Osteocyte (in vitro differentiated cells): ENCODE measurements at places on chromosomes 7 and 10. TPM values are rescaled to one million over a fixed set of nuclear protein-coding genes. Genes with fewer than 3 reads are reported as not detected.

DNA sequence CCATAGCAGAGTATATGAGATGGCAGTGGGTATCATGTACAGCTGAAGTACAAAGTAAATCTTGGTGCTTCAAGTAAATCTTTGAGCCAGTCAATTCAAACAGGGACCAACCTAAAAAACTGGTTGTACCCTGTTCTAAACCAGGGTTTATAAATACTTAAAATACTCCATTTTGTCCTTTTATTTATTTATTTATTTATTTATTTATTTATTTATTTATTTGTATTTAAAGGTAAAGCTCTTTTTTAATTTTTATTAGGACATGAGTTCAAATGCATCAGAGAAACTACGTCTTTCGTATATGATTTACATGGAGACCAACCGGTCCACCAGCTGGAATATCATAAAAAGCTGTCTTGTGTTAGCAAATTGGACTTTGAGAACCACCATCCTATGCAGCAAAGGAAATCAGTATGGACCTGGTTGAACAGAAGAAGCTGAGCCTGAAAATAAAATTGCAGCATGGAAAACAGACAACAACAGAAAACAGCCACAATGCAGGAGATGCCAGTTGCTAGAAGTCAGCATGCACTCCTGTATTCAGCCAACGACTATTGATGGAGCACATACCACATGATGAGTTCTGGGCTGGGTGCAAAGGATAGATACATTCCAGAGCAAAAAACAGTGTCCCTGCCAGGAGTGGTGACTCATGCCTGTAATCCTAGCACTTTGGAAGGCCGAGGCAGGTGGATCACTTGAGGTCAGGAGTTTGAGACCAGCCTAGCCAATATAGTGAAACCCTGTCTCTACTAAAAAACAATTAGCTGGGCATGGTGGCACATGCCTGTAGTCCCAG is 60.0 kb downstream of the PLXNA4 start:
- H3K27me3 ChIP-seq = no peaks in the 10 kb centered on the region
- H3K4me3 ChIP-seq = no peak overlapping the region
- H3K36me3 ChIP-seq = peaks cover 3% of the 10 kb centered on the region
- no peak for DNase-seq
- no peak overlapping the region for H3K27ac ChIP-seq

DNA sequence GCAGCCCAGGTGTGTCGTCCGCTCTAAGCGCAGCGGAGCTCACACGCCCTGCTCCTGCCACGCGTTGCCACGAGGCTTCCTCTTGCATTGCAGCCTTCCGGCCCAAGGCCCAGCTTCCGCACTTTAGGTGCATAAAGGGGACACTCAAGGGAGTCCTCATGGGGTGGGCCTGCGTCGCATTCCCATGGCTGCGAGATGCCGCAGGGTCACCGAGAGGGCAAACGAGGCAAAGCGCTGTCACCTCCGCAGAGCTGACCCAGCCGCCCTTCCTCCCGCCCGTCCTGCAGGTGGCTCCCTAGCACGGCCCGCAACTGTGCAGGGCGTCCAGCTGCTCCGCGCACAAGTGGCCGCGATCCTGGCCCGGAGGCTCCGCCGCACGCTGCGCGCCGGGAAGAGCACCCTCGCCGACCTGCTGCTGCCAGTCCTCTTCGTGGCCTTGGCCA is 283.5 kb downstream of the ABCA13 start:
- peaks cover 6% of the 10 kb centered on the region for H3K27me3 ChIP-seq
- no peaks in the 10 kb centered on the region for H3K36me3 ChIP-seq
- no peak for DNase-seq
- no peak overlapping the region for H3K27ac ChIP-seq
- no peaks in the 10 kb centered on the region for H3K4me1 ChIP-seq

IL15RA gene
- total RNA-seq = 0.40 and 0.44 TPM in 2 replicates

SCRN1 gene
- total RNA-seq = 104 and 106 TPM in 2 replicates

TACR2 gene
- not detected in 2 replicates for total RNA-seq

- H3K4me1 ChIP-seq = no peaks in the 10 kb centered on the region
- no peak overlapping the region for H3K4me3 ChIP-seq
- DNase-seq = no peak
- no peak overlapping the region for H3K27ac ChIP-seq
- H3K36me3 ChIP-seq = no peaks in the 10 kb centered on the region
Measured at GRCh38 chr10:129615381-129615780, 148.3 kb downstream of the MGMT start.

CPED1 gene
- total RNA-seq = 3.4 and 3.9 TPM in 2 replicates

FAM25C gene
- total RNA-seq = not detected in 2 replicates

GRCh38 chr7:102410123-102410522 is 14.0 kb downstream of the PRKRIP1 start:
- H3K27me3 ChIP-seq = no peaks in the 10 kb centered on the region
- no peak for DNase-seq
- H3K4me1 ChIP-seq = no peaks in the 10 kb centered on the region
- H3K27ac ChIP-seq = no peak overlapping the region
- H3K4me3 ChIP-seq = no peak overlapping the region

DNA sequence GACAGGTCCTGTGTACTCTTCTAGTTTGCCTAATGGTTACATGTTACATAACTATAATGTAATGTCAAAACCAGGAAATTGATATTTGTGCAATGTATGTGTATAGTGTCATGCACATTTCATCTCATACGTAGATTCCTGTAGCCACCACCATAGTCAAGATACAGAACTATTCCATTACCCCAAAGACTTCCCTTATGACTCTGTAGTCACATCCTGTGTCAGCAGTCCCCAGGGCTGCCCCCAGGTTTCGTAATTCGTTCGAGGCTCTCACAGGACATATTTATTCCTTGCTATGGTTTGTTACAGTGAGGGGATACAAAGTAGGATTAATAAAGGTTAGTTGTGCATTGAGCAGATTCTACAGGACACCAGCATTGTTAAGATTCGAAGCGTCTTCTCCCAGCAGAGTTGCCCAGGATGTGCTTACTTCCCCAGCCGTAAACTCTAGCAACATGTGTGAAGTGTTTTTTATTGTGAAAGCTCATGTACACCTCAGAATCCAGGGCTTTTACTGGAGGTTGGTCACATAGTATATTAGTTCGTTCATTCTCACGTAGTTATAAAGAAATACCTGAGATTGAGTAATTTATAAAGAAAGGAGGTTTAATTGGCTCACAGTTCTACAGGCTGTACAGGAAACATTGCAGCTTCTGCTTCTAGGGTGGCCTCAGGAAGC is 18.6 kb downstream of the RABGEF1 start:
- no peaks in the 10 kb centered on the region for H3K27me3 ChIP-seq
- H3K4me3 ChIP-seq = no peak overlapping the region
- DNase-seq = no peak

GRCh38 chr7:155312633-155313032 is 15.0 kb downstream of the INSIG1 start:
- H3K36me3 ChIP-seq = peaks cover 23% of the 10 kb centered on the region
- no peaks in the 10 kb centered on the region for H3K4me1 ChIP-seq
- H3K4me3 ChIP-seq = no peak overlapping the region
- no peak for DNase-seq

GRCh38 chr10:69481811-69482524 is 30.7 kb downstream of the TSPAN15 start:
- no peak for DNase-seq
- H3K4me3 ChIP-seq = no peak overlapping the region

ASZ1 gene
- total RNA-seq = not detected in 2 replicates

ADAMTS14 gene
- 3.8 and 4.1 TPM in 2 replicates for total RNA-seq

GRCh38 chr7:106425017-106425719 is 140.4 kb upstream of the NAMPT start:
- H3K4me1 ChIP-seq = peaks cover 18% of the 10 kb centered on the region
- no peaks in the 10 kb centered on the region for H3K36me3 ChIP-seq
- DNase-seq = no peak
- no peak overlapping the region for H3K4me3 ChIP-seq

CYP3A5 gene
- total RNA-seq = not detected in 2 replicates

PFKP gene
- total RNA-seq = 150 and 158 TPM in 2 replicates

DNA sequence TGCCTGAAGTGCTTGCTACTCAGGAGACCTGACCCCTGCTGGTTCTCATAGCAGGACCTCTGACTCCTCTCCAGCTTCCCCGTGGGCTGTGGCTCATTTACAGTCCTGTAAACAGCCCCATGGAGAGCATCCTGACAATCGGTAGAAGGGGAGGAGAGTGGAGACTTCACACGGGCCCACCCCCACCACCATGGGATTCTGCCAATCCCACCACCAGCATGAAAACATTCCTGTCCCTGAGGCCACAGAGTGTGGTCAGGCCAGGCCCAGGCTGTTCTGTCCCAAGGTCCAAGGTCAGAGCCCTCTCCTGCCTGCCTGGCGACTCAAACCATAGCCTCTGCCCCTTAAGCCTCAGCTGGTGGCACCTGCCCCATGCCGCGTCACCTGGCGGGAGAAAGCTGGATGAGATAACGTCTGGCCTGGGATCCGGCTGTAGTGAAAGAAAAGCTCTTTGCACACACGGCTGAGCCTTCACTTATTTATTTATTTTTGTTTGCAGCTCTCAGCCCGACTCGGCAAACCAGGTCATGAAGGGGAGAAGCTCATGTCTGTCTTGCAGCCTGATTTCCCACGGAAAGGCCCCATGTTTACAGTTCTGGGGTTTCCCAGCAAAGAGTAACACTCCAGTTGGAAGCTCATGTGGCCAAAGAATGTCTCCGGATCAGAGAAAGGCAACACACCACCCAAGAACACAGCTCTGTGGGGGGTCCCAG is 293.6 kb upstream of the ZMIZ1 start:
- peak overlapping the region; percentile 79 for H3K27ac ChIP-seq
- no peak for DNase-seq
- no peaks in the 10 kb centered on the region for H3K36me3 ChIP-seq
- peaks cover 56% of the 10 kb centered on the region for H3K4me1 ChIP-seq
- no peaks in the 10 kb centered on the region for H3K27me3 ChIP-seq

- no peak for DNase-seq
- peaks cover 12% of the 10 kb centered on the region for H3K27me3 ChIP-seq
- H3K4me1 ChIP-seq = no peaks in the 10 kb centered on the region
- no peaks in the 10 kb centered on the region for H3K36me3 ChIP-seq
- H3K4me3 ChIP-seq = no peak overlapping the region
Measured at GRCh38 chr10:125624800-125625199, 58.2 kb downstream of the TEX36 start.

GRCh38 chr10:17092986-17093803 is 36.4 kb downstream of the CUBN start:
- H3K36me3 ChIP-seq = peaks cover 16% of the 10 kb centered on the region
- no peak overlapping the region for H3K4me3 ChIP-seq
- no peak for DNase-seq
- H3K4me1 ChIP-seq = peaks cover 12% of the 10 kb centered on the region
- H3K27ac ChIP-seq = no peak overlapping the region

KCND2 gene
- total RNA-seq = 0.42 and 0.46 TPM in 2 replicates

- H3K27me3 ChIP-seq = peaks cover 35% of the 10 kb centered on the region
- DNase-seq = no peak
- H3K36me3 ChIP-seq = no peaks in the 10 kb centered on the region
- no peak overlapping the region for H3K4me3 ChIP-seq
Measured at GRCh38 chr7:112521942-112522341, 41.2 kb downstream of the LSMEM1 start.

CNNM1 gene
- 0.24 TPM in 2 replicates for total RNA-seq

DNA sequence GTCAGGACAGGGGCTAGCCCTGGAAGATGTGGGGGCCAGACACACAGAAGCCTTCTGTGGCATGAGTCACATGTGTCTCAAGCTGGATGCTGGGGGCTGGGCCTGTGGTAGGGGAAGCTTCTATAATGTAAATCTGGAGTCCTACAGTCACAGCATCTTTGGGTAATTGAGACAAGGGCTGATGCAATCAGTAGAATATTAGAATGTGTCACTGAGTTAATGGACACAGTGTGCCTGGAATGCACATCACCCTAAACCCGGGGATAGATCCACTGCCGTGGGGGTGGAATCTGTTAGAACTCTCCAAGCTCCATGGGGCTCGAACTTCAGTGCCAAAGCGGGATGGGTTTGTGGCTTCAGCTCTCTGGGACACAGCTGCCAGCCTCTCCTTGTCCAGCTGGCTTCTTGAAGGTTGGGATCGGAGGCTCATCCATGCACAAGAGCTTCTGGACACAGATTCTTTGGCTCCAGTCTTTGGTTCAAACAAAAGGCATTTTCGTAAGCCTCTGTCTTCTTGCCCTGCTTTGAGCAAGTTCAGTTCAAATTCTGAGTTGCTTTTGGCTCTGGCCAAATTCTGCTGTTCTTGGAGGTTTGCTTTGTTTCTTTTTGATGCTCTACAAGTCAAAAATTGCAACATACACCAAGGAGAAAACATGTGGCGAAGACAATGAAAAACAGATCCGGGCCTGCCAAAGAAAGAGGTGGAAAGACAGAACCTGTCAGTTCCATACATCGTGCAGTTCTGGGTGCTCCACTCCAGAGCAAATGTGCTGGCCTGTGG is 194.8 kb upstream of the ZNF32 start:
- no peak overlapping the region for H3K27ac ChIP-seq
- H3K36me3 ChIP-seq = no peaks in the 10 kb centered on the region
- peaks cover 4% of the 10 kb centered on the region for H3K27me3 ChIP-seq
- peaks cover 34% of the 10 kb centered on the region for H3K4me1 ChIP-seq
- no peak overlapping the region for H3K4me3 ChIP-seq

PMPCB gene
- total RNA-seq = 52.7 and 53.0 TPM in 2 replicates

CTNNA3 gene
- 0.30 and 0.39 TPM in 2 replicates for total RNA-seq

IMMP2L gene
- 15.6 and 18.5 TPM in 2 replicates for total RNA-seq

GRCh38 chr7:155773531-155773930 is 38.7 kb downstream of the SHH start:
- H3K27me3 ChIP-seq = no peaks in the 10 kb centered on the region
- no peak overlapping the region for H3K4me3 ChIP-seq
- no peak for DNase-seq
- H3K4me1 ChIP-seq = peaks cover 2% of the 10 kb centered on the region
- no peak overlapping the region for H3K27ac ChIP-seq
- H3K36me3 ChIP-seq = peaks cover 47% of the 10 kb centered on the region

GRCh38 chr7:4168541-4168940 is 513.6 kb upstream of the FOXK1 start:
- H3K27me3 ChIP-seq = no peaks in the 10 kb centered on the region
- H3K27ac ChIP-seq = no peak overlapping the region
- no peaks in the 10 kb centered on the region for H3K4me1 ChIP-seq
- DNase-seq = no peak

DNA sequence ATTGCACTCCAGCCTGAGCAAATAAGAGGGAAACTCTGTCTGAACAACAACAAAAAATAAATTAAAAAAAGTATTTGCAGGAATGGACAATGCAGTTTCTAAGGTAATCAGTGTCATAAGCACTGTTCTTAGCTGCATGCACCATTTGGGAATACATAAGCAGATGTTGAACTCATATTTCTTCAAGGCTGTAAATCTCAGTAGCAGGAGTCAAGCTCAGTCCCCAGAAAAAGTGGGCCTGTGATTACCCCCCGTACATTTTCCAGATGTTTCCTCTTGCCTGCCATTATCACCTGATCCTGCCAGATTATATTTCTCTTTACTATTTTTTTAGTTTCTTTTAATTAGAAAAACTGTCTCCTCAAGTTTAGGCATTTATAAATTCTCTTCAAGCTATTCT is 667.6 kb upstream of the ANKRD30A start:
- DNase-seq = no peak
- H3K4me1 ChIP-seq = peaks cover 3% of the 10 kb centered on the region
- no peak overlapping the region for H3K27ac ChIP-seq
- no peaks in the 10 kb centered on the region for H3K27me3 ChIP-seq

- H3K27ac ChIP-seq = no peak overlapping the region
- no peak for DNase-seq
- no peaks in the 10 kb centered on the region for H3K4me1 ChIP-seq
- no peak overlapping the region for H3K4me3 ChIP-seq
- H3K27me3 ChIP-seq = peaks cover 25% of the 10 kb centered on the region
Measured at GRCh38 chr10:23315966-23316365, 28.6 kb downstream of the C10orf67 start.

SYT15 gene
- total RNA-seq = 10.3 and 12.5 TPM in 2 replicates

AGAP6 gene
- total RNA-seq = 13.2 and 15.2 TPM in 2 replicates
